Midbrain (tissue), 1 donor: ENCODE measurements at places on chromosomes 6 and 20.
A peak's percentile ranks its signal among the peaks of the same experiment; 100 is the strongest.

GRCh38 chr6:75431379-75431778 is 62.2 kb downstream of the FILIP1 start:
- DNase-seq: no peak

GRCh38 chr6:170470734-170471133 is 82.4 kb downstream of the PSMB1 start:
- DNase-seq: no peak

- DNase-seq: peak; percentile 19
These were observed 147.5 kb downstream of the BCAS1 start for GRCh38 chr20:53922901-53923314.

DNA sequence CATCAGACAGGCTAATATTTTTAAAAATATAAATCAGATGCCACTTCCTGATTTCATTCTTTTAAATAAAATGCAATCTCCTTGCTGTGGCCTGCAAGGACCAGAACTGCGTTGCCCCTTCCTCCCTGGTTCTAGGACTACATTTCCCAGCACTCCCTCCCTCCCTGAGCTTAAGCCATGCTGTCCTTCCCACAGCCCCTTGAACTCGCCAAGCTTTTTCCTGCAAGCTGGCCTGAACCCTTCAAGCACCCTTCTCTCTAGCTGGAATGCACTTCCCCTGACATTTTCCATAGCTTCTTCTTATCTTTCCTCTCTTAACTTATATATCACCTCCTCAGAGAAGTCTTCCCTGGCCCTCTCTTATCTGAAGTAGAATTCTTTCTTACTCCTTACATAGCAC is 6.1 kb upstream of the DOK5 start:
- DNase-seq: no peak

DNA sequence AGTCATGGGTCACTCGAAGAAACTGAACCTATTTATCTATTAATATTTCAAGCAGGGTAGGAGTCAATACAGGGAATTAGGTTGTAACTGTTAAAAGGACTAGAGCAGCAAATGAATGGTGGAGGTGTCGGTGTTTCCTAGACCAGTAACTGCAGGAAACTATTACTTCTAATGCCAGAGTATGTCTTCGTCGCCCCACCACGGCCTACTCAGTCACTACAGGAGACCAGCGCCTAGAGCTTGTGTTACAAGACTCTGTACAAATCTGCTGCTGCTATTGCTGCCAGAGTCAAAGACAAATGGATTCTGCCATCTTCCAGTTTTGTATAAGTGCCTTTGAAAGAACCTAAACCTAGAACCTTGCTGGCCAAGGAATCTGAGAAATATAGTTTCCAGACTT is 343.9 kb downstream of the SOX4 start:
- no peak for DNase-seq

DNA sequence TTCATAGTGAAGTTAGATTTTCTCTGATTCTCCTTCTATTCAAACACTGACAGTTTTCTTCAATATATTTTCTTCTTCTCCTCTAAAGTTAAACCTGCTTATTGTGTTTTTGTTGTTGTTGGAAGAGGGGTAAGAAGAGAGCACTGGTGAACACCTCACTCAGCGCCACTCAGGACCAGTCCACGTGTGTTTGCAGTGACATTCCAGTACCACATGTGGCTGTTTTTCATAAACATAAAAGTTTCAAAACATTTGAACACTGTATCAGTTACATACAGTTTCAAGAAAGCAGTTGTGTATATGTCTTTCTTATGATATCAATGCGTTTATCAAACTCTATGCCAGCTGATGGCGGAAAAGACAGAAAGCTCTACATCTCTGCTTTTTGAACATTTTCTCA is 86.7 kb downstream of the HMGCLL1 start:
- DNase-seq: no peak

GRCh38 chr6:132866762-132867449 is 52.5 kb downstream of the RPS12 start:
- DNase-seq: no peak

DNA sequence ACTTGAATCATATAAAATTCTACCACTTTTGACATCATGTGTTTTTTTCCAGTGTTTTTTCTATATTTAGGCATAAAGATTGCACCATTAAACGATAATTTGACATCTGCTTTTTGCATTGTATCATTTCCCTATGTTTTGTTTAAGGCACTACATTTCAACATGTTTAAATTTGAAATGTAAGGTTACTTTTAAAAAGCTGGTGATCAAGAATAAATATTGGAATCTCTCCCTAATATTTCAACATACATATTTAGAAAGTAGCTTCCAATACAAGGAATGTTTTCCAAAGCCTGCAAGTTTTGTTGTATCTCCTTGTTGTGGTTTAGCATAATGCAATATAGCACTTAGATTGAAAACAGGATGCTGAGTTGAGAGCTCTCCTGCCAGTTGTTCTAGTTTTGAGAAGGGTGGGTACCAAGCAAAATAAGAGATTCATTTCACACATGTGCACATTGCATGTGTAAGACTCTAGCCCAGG is 76.5 kb downstream of the SYNJ2 start:
- DNase-seq: no peak

DNA sequence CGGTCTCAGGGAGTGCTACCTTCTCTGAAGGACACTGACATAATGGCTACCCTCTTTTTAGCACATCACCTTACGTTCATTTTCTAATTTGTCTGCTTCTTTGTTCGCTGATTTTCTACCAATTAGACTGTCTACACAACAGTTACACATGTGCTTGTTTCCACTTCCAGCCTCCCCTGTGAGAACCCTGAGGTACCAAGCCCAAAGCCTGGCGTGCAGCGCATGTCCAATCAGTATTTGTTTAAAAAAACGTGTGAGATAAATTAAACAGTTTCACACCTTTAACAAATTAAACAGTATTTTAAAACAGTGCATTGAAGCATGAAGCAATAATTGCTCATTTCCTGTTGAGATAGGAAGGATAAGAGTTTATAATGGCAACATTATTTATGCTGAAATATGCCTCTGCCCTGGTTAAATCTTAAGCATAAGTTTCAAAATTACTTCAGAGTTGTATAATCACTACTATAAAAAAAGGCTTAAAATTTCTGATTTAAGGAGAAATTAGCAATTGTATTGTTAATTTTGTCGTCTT is 88.9 kb downstream of the MAP3K5 start:
- DNase-seq: no peak

- DNase-seq: no peak
These were observed 62.2 kb downstream of the SLX4IP start for GRCh38 chr20:10497283-10497682.

DNA sequence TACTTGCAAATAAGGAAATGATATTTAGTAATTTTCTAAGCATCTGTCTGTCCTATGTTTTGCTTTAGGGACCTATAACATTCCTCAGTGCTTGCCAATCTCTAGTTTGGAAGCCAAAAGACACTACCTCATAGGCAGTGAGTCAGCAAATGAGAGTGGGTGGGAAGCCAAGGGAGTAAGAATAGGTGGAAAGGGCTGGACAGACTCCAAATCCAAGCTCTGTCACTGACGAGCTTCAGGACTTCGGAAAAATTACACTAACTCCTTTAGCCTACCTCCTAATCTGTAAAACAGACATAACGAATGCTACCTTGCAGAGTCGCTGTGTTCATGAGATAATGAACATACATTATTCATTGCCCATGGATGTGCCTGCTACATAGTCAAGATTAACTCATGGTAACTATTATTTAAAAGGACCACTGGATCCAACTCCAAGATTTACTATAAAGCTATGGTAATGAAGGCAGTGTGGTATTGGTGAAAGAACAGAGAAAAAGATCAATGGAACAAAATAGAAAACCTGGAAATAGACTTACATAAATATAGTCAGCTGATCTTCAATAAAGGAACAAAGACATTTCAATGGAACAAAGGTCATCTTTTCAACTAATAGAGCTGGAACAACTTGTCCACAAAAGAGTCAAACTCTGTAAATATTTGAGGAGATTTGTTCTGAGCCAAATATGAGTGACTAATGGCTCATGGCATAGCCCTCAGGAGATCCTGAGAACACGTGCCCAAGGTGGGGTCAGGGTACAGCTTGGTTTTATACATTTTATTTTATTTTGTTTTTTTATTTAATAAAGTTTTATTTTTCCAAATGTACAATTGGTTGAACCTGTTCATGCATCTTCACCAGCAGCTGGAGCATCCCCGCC is 64.1 kb downstream of the FAM50B start:
- peak; percentile 23 for DNase-seq

DNA sequence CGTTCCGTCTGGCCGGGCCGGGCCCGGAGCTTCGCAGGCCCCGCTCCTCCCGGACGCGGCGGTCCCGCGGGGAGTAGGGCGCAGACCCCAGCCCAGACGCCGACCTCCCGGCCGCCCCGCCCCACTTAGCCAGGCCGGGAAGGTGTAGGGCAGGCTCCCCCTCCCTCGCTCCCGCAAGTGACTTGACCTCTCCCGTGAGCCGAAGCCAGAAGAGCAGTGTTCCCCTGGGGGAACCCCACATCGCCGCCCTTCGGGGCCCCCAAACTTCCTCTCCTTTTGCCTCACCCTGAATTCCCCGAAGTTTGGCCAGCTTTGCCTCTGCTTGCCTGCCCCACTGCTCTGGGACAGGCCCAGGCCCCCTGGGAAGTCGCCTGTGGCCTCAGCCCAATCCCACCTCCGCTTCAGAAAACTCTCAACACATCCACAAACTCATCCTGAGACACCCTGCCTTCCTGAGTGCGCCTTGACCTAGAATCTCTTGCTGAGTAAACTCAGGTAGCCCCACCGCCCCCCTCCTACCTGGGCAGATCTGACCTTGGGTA is 524 bp upstream of the NOL4L start:
- DNase-seq: no peak

GRCh38 chr20:36988494-36988966 is 37.0 kb upstream of the SAMHD1 start:
- DNase-seq: no peak

DNA sequence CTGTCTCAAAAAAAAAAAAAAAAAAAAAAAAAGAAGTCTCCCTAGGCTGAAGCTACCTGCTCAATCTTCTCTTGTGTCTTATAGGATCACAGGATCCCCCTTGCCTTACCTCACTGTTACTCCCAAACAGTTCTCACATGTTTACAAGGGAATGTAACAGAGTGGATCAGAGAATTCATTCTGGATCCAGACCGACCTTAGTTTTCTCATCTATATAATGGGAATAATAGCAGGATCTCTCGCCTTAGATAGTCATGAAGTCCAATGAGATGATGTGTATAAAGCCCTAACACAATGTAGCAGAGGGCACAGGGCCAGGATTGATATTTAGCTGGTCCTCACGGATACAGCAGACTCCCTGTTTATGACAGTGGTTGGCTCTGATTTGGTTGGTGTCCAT is 2.3 kb upstream of the FAM110A start:
- no peak for DNase-seq

DNA sequence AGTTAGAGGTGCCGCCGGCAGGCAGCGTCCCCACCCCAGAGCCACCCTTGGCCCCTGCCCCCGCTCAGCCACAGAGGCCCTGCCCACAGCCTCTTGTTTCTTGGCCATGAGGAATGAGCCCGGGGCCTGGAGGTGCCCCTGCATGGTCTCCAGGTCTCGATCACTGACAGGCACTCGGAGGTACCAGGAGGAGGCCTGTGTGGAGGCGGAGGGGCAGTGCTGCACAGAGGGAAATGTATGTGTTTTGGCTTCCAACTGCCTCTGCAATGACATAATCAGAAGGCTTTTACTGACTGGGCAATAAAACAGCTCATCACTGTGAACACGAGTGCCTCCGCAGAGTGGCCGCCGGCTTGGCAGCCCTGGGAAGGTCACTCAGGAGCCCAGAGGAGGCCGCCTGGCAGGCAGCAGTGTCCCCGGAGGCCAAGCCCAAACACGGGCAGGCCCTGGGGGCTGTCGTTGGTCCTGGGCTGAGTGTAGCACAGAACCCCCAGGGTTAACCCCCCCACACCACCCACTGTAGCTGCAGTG is 61.1 kb upstream of the GATA5 start:
- DNase-seq: no peak

- DNase-seq: no peak
These were observed 27.6 kb downstream of the PARD6B start for GRCh38 chr20:50758992-50759391.

DNA sequence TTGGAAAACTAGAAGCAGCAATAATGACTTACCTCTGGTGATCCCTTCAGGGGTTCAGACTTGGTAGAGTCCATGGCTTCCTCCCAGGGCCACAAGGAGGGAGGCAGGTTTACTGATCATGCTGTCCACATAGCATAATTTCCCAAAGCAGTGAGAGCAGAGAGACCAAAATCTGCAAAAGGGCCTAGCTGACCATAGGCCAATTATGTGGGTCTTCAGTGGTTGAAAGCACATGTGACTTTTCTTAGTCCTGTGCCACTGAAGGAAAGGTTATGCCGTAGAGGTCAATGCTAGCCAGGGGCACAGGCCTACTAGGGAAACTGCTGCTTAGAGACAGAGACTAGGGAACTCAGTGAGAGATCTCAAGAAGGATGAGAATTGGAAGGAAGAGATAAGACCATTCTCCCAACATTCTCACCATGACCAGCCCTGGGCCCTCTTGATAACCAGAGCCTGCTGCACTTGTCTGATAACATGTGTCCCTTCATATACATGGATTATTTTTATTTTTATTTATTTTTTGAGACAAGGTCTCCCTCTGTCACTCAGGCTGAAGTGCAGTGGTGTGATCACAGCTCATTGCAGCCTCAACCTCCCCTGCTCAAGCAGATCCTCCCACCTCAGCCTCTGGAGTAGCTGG is 2.0 kb upstream of the GTPBP2 start:
- DNase-seq: no peak

- no peak for DNase-seq
These were observed 19.9 kb downstream of the DSP start for GRCh38 chr6:7561153-7561964.

DNA sequence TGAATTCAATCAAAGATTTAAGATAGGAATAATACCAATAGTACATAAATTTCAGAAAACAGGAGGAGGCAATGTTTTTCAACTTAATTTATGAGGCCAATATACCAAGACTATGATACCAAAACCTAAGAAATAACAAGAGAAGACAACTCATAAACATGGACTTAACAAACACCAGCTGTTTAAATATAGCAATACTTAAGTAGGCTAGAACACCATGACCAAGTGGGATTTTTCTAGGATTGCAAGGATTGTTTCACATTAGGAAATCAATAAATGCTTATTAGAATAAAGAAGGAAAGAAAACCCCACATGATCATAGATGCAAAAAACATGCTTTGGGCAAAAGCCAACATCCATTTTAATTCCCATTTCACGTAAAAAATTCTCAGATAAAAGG is 355.1 kb downstream of the EPM2A start:
- DNase-seq: no peak

DNA sequence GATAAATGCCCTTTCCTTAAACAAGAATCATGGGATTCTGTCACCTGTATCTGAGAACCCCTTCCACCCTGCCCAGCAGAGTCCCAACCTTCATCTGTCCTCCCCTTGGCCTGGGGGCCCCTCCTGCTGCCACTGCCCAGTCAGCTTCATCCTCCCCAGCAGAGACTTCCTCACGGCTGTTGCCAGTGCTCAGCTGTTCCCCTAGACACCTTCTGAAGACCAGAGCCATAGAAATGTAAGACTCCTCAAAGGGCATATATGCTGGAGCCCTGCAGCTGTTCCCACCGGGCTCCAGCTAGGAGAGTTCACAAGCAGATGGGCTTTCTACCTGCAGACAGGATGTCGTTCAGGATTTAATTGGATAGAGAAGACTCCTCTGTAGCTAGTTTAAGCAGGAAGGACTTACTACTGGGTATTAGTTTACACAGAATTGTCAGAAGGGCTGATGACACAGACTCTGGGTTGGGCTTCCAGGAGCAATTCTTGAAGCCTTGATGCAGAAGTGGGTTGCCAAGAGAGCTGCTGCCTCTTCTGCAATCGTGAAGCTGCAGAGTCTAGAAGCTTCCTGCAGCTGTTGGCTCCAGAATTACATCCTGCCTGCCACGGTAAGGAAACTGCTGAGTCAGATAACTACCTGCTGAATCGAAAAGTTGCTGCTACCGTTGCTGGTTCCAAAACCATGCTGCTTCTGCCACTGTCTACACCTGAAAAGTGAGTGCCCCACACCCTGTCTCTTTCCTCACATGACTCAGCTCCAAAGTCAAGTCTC is 57.1 kb upstream of the MLN start:
- no peak for DNase-seq
